HFFc6 (cell line): ENCODE measurements at places on chromosomes 1 and 21. TPM values are rescaled to one million over a fixed set of nuclear protein-coding genes. Genes with fewer than 3 reads are reported as not detected.

- DNase-seq: no peak
Observed at GRCh38 chr1:230068952-230069684, 2.1 kb downstream of the GALNT2 start.

DNA sequence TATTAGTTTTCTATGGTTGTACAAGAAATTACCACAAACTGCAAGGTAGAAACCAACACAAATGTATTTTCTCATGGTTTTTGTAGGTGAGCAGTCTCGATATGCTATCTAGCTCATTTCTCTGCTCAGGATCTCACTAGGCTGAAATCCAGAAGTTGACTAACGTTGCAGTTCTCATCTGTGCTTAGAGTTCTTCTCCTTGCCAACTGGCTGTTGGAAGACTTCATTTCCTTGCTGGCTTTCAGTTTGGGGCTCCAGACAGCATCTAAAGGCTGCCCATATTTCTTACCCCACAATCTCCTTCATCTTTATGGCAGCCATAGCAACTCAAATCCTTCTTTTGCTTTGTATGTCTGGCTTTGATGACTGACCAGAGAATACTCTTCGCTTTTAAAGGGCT is 362.6 kb upstream of the ADGRL4 start:
- DNase-seq: no peak

DNA sequence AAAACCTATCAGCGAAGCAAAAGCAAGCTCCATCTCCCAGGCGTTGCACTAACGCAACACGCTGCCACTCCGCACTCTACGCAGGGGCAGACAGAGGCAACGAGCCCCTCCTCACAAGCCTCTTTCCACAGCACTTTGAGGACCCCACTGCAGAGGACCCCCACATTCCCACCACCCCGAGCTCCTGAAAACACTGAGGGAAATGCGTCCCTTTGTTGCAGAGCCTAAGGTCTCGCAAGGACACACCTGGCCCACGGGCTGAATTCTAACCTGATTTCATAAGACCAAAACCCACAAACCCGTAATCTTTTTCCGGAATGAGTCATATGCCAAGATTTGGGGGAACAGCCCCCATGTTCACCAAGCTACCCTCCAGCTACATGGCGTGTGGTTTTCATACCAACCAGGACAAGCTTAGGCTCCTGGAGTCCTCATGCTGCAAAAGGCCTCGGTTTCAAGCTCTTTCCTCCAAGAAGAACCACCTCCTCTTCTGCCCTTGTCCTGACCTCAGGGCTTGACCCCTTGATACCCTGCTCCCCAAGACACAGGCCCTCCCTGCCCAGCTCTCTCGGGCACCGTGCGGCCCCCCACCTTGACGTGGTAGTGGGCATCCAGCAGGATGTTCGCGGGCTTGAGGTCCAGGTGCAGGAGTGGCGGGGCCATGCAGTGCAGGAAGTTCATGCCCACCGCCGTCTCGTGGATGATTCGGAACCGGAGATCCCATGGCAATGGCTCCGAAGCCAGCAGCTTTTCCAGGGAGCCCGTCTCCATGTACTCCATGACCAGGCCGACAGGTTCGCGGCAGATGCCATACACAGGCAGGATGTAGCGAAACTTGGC is 10.7 kb downstream of the RIPK4 start:
- no peak for DNase-seq

- DNase-seq: no peak
Observed at GRCh38 chr1:117001254-117001927, at the start of gene CD101. Gene CD101 (plus strand): TSS chr1:117001760. CDS start chr1:117001818, 58 bp downstream.

- DNase-seq: no peak
Observed at GRCh38 chr1:170254371-170254770, 108.6 kb downstream of the NTMT2 start.

- DNase-seq: no peak
Observed at GRCh38 chr1:101920577-101920976, 76.1 kb downstream of the OLFM3 start.

- DNase-seq: peak; percentile 90
Observed at GRCh38 chr1:36172983-36173382, 17.0 kb downstream of the MAP7D1 start.

GRCh38 chr1:170634293-170634692 is 29.6 kb upstream of the PRRX1 start:
- DNase-seq: peak; percentile 93

GRCh38 chr1:68173283-68173935 is 58.9 kb downstream of the WLS start:
- DNase-seq: peak; percentile 31

GRCh38 chr1:7425229-7425628 is 345.9 kb upstream of the VAMP3 start:
- no peak for DNase-seq

DNA sequence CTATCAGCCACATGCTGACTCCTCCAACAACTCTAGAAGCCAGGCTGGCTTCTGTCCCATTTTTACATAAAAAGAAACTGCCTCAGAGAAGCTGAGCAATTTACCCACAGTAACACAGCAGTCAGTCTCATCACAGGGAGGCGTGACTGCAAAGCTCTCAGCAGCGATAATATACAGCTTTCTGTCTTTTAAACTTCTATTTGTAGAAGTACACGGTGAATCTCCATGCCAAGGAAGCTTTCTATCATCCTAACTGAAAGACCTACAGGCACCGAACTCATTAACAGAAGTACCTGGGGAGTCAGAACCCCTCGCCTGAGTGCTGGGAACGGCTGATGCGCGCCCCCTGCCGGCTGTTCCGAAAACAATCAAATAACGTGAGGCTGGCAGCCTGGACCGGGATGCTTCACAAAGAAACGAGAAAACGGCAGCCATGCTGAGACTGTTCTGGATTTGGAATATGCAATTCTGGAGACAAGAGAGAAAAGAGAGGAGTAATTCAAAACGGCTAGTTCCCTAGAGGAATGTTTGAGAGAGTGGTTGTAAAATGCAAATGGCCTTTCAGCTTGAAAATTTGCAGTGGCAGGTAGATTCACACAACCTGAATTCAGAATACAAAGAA is 43.5 kb upstream of the RAB4A start:
- DNase-seq: peak; percentile 43

DNA sequence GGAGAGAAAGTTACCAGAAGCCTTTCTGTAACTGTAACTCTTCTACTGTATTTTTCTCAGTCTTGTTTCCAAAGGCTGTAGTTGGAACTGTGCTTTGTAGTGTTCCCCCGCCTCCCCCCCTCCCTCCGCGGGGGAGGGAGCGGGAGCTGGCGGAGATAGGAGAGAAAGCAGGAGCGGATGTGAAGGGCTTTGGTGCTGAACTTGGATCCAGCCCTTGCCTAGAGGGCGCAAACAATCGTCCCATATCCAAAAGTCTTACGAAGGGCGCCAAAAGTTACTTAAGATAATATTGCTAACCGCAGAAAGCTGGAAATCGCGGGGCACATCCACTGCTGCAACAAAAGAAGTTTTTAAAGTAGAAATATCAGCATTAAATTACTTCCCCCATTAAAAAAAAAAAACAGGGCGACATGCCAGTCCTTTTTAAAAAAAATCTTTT is 2.4 kb upstream of the NFIA start:
- peak; percentile 52 for DNase-seq

- DNase-seq: no peak
Observed at GRCh38 chr1:53697721-53698383, 41.1 kb downstream of the GLIS1 start.

DNA sequence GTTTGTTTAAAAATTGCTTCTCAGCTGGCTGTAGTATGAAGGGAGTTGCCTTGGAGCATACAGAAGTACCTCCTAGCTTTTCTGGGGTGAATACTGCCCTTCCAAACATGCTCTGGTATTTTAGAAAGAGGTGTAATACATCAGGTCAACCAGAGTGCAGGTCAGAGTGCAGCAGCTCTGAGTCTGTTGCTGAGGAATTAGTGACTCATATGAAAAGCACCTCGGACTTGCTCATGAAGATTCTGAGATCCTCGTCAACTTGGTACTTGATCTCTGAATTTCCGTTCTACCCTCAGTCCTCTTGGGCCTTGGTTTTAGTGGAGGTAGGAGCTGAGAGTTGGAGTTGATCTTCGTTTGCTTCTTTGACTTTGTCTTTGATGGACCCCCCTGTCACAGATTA is 67.3 kb downstream of the NOS1AP start:
- DNase-seq: peak; percentile 76

GRCh38 chr1:93604411-93604810 is 77.2 kb downstream of the BCAR3 start:
- DNase-seq: no peak

LAX1 gene
- not detected in 2 replicates for total RNA-seq

ILDR2 gene
- not detected in 3 replicates for total RNA-seq

PYGO2 gene
- total RNA-seq: 20.5 to 22.9 TPM (median 20.9 TPM) in 3 replicates

NBPF15 gene
- 28.2 to 29.9 TPM (median 29.0 TPM) in 3 replicates for total RNA-seq

NHLH1 gene
- total RNA-seq: 0.09 TPM in 1 of 3 replicates, not detected in the others

ATP1B1 gene
- total RNA-seq: 30.6 to 39.1 TPM (median 31.0 TPM) in 3 replicates

TNNT2 gene
- total RNA-seq: not detected in 3 replicates

CLEC20A gene
- not detected in 3 replicates for total RNA-seq

ESRRG gene
- not detected in 3 replicates for total RNA-seq
